ENCODE measurements at places on chromosomes 2 and 18.

GRCh38 chr18:73614812-73615211, 532.8 kb downstream of the FBXO15 start:
- DNase-seq: peak; percentile 77

GRCh38 chr2:10410001-10410822, 37.9 kb downstream of the ODC1 start:
- DNase-seq: no peak

- no peak for DNase-seq
Measured at GRCh38 chr2:48888066-48888465, 132.5 kb upstream of the LHCGR start.

DNA sequence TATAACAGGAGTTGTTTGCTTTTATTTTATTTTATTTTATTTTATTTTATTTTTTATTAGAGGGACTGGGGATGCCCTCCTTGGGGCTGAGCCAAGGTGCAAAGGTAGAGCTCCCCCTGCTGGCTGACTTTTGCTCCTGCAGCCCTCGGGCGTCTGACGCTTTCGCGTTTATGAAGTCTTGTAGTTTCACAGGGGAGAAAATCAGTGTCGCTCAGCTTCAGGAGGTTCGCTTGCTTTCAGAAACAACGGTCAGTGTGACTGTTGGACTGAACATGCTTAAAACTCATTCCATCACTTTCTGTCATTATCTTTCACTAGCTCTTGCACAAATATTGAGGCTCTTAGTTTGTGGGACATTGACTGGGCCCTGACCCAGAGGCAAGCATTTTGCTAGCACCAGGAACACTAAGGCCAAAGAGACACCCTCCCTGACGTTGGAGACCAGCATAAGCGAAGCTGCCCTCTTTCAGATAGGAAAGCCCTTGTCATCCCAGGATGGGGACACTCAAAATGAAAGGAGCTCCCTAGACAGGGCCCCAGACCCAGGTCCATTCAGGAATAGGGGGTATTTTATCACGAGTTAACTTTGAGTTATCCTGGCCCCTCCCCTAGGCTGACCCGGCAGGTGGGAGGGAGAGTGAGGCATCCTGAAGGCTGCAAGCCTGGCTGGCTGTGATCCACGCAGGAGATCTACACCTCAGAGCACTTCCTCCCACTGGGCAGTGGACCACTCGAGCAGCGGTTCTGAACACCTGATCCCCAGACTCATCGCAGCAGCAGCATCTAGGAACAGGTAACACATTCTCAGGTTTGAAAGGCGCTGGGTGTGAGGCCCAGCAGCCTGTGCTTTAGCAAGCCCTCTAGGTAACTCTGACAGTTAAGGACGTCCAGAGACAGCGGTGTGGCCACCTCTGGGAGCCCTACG, 34.4 kb downstream of the LGALSL start:
- DNase-seq: no peak

- no peak for DNase-seq
Measured at GRCh38 chr2:150138587-150138986, 348.9 kb downstream of the RND3 start.

GRCh38 chr2:203870481-203870880, 2.9 kb downstream of the CTLA4 start:
- DNase-seq: no peak

DNA sequence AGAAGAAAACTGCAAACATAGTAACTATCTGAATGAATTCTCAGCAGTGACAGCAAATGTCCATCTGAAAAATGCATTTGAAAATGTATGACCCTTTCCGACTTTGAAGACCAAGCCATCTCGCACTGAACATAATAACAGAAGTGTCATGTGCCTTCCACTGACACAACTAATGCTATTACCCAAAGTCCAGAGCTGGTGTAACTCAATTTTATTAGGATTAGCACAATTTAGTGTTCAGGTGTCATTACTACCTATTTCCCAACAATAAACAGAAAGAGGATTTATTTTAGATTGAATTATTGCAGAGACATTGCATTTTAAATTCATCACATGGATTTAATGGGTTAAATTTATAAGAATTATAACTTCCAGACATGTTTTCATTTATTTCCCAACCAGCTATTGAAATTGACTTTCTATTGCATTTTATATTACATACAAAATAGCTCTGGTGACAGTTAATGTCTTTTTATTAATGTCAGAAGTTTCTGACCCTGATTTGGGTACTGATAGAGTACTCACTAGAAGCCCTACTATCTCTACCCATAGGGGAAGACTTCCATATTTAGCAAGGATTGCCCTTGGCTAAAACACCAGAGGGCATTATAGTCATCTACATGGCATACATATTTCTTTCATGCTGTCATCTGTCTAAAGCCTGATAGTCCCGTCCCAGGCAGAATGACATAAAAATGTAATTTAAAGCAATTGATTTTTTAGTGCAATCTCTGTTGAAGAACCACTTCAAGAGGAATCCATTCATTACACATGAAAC, 7.0 kb upstream of the STK39 start:
- DNase-seq: no peak

- no peak for DNase-seq
Measured at GRCh38 chr18:13076886-13077285, 85.7 kb downstream of the CEP192 start.

DNA sequence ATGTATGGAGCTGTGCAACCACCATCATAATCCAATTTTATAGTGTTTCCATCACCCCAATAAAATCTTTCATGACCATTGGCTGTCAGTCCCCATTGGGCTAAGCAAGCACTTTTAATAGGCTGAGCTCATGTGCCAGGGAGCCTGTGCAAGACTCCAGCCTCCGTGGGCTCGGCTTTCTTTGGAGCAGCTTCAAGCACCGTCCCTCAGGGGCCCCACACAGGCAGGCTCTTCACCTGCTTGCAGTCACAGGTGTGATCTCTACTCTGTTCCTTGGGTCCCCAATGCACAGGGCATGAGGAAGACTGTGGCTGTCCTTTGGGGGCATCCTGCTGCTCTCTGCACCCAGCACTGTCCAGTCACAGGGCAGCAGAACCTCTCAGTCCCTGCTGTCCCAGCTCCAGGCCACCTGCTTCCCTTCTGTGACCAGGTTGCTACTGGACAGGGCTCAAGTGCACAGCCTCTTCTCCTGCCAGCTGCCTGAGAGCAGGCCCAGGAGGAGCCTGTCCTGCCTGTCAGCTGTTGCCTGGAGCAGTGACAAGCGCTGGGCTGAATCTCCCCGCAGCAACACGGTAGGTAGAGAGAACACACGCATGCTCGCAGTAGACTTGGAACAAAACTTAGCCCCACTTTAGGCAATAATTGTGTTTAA, 40.7 kb upstream of the TMEM131 start:
- DNase-seq: no peak
